ENCODE measurements at places on chromosomes 16 and 17.

DNA sequence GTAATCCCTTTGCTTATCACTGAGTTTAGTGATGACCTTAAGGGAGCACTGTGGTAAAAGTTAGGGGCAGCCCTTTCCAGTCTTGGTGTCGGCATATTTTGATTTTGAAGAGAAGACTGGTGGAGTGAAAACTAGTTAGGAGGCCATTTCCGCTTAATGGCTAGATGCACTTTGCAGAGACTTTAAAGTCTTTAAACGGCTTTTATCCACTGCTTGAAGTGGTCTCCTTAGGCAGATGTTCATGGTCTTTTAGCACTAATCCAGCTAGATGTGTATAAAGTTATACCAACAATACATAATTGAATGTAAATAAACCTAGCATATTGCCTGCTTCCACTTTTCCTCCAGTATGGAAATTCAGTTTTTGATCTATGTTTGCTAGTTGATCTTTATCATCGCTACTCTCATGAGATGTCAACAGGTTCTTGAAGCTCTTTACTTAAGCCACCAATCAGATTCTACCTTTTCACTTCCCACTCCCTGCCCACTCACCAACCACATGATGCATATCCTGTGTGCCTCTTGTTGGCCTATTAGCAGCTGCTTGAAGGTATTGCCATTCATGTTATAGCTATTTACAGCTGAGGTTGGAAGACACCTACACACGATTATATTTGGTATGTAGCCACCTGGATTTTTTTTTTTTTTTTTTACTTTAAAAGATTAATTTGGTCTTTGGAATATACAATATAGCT is 132.0 kb downstream of the NLK start:
- no peak for DNase-seq

- DNase-seq = no peak
These were observed 97.9 kb downstream of the IRF8 start for GRCh38 chr16:85996843-85997242.

- no peak for DNase-seq
These were observed 82.7 kb downstream of the MAP2K6 start for GRCh38 chr17:69497161-69497560.

DNA sequence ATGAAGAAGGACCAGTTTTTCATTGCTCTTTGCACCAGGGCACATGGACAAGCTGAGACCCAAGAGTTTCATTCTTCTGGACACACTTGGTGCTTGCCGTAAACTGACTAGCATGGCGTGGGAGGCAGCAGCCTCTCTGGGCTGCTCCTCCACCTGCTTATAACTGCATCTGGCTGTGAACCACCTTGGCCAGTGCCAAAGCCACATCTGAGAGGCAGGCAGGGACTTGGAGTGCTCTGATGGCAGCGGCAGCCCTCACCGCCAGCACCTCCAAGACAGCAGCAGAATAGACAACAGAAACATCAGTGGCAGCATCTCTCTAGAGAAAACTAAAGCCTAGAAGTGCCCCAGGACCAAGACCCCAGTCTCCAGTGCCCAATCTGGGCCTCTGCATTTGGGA is 4.7 kb downstream of the KRT37 start:
- DNase-seq = no peak

- DNase-seq = no peak
These were observed 78.3 kb downstream of the PLD6 start for GRCh38 chr17:17127730-17128291.

- peak; percentile 29 for DNase-seq
These were observed 296.2 kb upstream of the CDH5 start for GRCh38 chr16:66070140-66070917.

GRCh38 chr17:7550344-7550743 is 1.5 kb downstream of the TNFSF12 start:
- no peak for DNase-seq

DNA sequence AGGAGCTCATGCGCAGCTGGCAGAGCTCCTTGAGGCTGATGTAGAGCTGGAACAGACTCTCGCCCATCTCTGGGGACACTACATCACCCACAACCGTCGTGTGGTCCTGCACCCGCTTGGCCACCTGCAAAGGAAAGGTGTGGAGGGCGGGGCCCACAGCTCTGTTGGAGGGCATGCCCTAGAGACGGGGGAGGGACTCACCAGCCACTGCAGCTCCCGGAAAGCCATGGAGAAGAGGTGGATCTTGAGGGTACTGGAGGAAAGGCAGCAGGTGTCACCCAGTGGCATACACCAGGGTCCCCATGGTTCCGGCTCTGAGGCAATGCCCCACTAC is 8.6 kb downstream of the UNC13D start:
- no peak for DNase-seq

DNA sequence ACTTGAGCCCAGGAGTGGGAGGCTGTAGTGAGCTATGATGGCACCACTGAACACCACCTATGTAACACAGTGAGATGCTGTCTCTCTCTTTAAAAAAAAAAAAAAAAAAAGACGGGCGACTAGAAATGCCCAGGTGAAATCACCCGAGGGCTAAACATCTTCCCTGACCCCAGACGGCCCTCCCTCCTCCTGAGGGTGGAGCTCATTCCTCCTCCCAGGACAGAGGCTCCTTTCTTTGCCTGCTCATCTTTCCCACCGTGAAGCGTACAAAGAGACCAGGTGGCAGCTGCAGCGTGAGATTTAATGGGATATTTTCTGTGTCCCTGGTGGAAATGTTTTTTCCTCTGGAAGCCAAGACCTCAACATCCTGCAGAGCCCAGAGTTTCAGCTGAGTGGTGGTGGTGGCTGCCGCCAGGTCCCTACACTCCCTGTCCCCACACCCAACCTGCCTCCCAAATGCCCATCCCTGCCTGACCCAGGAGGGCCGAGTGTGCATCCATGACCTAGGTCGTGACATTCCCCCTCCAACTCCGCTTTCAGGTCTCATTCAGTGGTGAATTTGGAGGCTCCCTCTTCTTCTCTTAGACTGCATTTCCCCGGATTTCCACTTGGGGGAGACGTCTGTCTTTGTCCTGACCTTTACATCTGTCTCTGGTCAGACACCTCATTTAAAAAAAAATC is 14.4 kb upstream of the GPRC5B start:
- peak; percentile 52 for DNase-seq

DNA sequence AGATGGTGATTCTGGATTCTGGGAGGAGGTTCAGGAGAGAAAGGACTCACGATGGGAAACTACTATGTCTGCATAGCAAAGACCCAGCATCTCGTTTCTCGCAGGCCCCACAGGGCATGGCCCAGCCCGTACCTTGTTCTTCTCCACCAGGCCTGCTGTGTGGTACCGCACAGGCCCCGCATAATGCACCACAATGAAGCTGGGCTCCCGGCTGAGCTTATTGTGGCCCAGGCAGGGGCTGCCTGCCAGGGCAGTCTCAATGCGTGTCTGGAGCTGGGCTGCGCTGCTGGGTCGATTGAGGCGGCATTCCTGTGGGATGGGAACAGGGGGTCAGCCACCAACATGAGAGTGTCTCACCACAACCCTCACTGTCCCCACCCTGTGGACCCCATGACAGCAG is 20.4 kb downstream of the ZNHIT3 start:
- no peak for DNase-seq

DNA sequence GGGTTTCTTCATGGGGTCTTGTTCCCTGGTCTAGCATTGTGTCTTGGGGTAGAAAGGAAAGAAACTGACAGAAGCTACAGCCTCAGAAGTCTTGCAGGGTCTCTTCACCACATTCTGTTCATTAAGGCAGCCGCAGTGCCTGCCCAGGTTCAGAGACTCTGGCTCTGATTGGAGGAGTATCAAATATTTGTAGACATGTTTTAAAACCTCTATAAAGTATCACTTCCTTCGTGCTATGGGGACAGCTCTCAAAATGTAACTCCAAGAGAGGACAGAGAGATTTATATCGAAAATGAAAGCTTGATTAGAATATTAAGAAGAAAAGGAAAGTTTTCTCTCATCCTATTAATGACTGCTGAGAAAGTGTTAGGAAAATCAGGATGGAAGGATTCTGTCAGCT is 107.0 kb upstream of the CACNG3 start:
- no peak for DNase-seq

GRCh38 chr17:39699818-39700147 is at the start of gene ERBB2:
Gene ERBB2, plus strand, starts transcription at chr17:39700064. Its CDS starts 175 bp downstream, at chr17:39700239.
- DNase-seq = no peak

GRCh38 chr17:56319531-56319930 is 166.3 kb downstream of the ANKFN1 start:
- DNase-seq = peak; percentile 31

GRCh38 chr17:2780256-2780655 is 16.0 kb upstream of the RAP1GAP2 start:
- no peak for DNase-seq

- DNase-seq = no peak
These were observed 626.6 kb upstream of the SOX9 start for GRCh38 chr17:71494062-71494855.

DNA sequence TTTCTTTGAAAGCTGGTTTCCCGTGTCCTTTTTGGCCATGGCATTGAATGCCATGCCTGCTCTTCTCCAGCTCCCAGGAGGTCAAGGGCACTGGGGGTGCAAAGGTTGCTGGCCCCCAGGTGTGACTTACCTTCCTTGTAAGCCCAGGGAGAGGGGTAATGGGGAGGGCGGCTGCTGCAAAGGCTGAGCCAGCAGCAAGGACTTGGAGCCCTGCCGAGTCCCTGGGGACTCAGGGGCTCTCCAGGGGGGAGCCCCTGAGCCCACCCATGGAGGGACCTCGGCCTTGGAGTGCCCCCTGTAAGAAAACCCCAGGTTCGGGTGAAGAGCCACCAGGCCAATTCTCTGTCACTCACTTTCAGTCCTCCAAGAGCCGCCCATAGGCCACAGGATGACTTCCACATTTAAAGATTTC is 5.9 kb upstream of the CCL22 start:
- no peak for DNase-seq

DNA sequence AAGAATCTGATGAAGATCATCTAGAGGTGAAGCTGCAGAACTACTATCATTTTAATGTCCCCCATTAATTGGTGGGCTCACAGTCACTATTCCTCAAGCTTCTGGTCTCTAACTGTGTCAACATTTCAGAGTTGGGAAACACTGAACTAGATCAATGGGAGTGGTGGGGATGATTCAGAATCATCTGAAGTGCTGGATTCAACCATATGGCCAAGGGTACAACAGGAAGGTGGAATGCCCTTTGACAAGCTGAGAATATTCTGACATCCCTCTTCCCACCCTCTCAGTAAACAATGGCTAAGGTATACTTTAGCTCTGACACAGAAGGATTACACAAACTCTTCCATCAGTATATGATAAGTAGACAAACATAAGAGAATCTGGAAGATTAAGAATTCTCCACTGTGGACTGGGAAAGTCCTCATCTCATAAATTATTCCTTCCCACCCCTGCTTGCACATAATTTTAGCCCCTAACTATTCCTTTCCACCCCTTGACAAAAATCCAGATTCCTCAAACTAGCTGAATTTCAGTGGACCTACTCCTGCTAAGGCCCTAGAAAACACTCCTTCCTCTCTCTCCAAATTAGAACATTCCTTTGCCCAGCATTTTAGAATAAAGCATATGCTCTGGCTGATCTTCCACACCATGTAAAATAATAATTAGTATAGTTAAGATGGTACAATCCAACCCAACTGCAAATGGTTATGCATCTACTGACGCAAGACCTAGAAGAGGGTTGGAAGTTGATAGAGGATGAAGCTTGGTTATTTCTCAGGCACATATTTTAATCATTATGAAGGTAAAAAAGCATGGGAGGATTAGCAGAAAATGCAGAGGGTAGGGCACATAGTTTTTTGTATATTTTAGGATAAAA is 16.3 kb upstream of the RFFL start:
- no peak for DNase-seq

DNA sequence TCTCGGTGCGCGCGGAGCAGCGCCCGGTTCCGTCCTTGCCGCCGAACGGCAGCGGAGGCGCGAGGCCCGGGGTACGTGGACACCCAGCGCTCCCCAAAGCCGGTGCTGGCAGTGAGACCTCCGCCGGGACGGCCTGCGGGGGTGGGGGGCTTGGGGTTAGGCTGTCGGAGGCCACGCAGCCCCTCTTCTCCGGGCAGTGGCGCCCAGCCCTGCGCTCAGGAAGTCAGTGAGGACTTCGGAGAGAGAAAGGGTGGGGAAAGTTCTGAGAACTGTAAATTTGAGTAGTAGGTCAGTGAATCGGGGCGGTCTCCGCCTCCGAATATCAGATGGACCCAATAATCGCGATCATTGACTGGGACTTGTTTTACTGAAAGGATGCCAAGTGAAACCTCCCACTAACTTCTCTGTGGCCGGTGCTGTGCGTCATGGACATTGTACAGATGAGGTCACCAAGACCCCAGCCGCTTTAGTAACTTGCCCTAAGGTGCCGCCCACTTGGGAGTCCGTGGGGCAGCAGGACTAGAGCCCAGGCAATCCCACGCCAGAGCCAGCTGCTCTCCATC is 468 bp downstream of the IL4R start:
- DNase-seq = peak; percentile 55

DNA sequence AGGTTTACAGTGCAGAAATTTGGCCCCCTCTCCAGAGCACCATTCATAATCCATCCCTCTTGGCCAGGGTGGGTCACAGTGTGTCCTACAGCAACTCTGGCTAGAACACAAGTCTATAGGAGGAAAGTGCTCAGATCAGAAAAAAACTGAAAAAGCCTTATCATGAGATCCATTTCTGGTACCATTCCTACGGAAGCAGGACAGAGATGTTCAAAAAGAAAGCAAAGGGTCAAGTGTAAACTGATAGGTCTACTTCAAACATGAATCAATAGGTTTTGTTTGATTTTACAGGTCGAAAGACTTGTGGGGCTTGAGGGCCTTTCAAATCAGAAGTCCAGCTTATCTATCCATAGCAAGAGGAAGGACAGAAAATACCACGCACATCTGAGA is 326.4 kb downstream of the SOX9 start:
- DNase-seq = no peak

- DNase-seq = no peak
These were observed 486 bp downstream of the ZNF785 start for GRCh38 chr16:30585022-30585399.

DNA sequence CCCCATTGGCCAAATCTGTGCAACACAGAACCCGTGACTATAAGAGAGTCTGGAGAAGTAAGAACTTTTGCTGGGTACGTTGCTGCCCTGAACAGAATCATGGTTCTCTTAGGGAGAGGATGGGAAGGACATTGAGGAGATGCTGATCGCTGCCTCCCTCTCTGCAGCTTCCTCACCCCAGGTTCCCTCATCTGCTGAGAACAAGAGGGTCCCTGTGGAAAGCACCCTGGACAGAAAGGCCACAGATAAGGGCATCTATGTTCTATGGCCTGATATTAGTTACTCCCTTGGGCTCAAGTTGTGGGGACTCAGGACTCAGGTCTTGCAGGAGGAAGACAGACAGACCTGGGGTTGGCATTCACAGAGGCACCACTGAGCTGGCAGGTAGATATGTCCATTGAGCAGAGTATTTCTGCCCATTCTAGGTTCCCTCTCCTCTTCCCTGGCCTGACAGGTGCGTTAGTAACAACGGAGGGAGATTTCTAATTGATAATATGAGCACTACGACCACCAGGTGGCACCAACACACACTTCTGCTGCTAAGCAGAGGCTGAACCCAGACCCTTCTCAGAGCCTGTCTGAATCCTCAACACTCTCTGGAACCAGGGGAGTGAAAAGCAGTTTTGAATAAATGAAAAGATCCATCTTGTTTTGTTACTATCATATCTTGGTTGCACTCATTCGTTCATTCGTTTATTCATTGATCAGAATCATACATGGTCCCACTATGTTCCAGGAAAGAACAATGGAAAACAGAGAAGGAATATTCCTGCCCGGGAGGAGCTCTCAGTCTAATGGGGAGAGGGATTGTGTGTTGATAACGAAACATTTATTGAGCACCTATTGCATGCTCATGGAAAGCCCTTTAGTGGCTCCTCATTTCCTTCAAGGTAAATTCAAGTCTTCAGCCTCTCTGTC is 56.4 kb downstream of the SLC6A2 start:
- peak; percentile 40 for DNase-seq

Data from HFF-Myc (cell line).